ENCODE measurements at places on chromosomes 1 and 21.

DNA sequence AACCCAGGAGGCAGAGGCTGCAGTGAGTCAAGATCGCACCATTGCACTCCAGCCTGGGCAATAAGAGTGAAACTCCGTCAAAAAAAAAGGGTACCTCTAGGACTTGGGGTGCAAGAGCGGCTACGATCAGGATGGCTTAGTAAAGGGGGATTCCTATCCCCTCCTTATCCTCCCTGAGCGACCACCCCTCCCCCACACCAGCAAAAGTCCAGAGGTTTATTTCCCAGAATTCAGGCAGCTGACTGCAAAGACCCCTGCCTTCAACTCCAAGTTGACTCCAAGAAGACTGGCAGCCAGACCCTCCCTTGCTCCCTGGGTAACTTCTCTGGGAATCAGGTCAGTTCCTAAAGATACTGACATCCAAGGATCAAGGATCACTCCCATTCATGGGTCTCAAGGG is 12.4 kb upstream of the PRDM16 start:
- no peak for DNase-seq

DNA sequence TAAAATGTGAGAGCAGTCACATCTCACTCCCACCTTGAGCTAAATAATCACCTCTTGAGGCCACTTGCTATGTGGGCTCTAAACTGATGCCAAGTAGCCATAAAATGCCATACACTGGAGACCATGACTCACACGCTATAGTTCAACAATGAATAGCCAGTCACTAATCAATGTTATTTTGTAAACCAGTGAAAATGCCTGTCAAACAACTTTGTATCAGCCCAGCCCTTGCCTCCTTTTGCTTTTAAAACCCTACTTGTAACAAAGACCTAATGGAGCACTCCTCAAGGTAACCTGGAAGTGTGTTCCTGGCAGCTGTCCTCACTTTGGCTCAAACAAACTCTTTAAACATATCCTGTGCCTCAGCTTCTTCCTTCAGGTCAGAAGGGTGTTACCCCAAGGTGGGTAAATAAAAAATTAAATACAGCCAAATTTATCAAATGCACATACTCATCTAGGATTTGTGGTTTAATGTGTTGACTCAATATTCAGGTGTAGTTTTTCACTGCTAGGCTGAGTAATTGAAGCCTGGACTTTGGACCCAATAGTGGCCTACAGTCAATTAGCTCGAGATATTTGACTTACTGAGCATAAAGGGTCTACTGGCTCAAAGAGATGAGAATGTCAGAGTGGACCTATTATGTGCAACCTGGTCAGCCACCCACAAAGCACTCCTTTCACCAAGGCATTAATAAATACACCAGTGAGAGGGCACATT is 154.3 kb downstream of the COQ8A start:
- peak; percentile 40 for DNase-seq

GRCh38 chr1:232776526-232777106 is 28.6 kb upstream of the MAP10 start:
- no peak for DNase-seq

DNA sequence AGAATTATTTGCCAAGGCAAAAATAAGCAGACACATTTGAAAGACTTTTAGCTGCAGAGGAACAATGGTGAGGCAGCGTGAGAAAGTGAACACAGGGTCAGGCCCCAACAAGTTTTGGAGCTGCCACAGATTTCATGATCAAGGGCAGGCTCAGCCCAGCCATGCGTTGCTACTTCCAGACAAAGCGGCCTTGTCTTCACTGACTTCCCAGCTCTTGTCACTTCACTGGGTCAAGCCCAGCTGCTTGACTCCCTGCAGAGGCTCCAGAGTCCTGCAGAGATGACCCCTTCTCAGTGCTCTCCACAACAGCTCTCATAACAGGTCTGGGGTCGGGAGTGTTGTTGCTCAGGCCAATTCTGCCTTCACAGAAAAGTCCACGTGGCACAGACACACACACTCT is 35.8 kb downstream of the HHAT start:
- no peak for DNase-seq

DNA sequence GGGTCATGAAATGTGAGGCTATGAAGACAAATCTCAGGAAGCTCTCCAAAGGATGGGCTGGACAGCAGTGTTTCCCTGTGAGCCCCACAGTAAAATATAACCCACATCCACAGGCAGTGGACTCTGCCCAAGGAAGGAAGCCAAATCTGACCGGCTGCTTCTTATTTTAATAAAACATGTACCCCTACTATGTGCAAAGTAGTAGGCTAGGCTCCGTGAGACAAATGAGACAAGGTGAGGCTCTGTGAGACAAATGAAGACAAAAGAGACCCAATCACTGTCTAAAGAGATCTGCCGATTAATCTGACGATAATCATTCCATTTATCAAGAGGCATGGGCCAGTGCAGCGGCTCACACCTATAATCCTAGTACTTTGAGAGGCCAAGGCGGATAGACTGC is 2.1 kb downstream of the ASAP3 start:
- DNase-seq = no peak

Data from astrocyte of the hippocampus (primary cell).